ENCODE measurements at places on chromosomes 1 and 21. TPM values are rescaled to one million over a fixed set of nuclear protein-coding genes. Genes with fewer than 3 reads are reported as not detected.

Gene MTARC1
- polyA plus RNA-seq: 8.3 TPM

Gene LCE1B
- not detected for polyA plus RNA-seq

Gene OLFM3
- polyA plus RNA-seq: not detected

Gene APCS
- polyA plus RNA-seq: not detected
